ELF-1 (cell line): ENCODE measurements at places on chromosomes 6 and 20.

GRCh38 chr6:18600255-18600654 lies 213.1 kb downstream of the RNF144B start:
- peak; percentile 90 for DNase-seq

DNA sequence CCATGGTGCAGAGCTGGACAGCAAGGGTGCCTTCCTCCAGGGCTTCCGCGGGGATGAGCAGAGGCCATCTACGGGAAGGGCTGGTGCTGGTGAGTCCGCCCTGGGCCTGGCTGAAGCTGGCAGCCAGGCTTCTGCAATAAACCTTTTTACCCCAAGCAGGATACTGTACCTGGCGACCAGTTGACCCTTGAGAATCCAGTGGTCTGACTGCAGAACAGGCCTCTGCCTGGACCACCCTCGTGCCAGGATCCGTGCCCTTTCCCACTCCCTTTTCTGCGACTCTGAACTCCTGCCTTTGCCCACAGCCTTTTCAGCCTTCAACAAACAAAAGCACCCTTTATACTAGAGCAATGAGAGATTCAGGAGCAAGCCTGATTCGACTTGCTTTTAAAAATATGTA lies 18.9 kb downstream of the CDH26 start:
- DNase-seq, result no peak

- no peak for DNase-seq
These were observed 46.7 kb upstream of the RALGAPA2 start for GRCh38 chr20:20759132-20759531.

DNA sequence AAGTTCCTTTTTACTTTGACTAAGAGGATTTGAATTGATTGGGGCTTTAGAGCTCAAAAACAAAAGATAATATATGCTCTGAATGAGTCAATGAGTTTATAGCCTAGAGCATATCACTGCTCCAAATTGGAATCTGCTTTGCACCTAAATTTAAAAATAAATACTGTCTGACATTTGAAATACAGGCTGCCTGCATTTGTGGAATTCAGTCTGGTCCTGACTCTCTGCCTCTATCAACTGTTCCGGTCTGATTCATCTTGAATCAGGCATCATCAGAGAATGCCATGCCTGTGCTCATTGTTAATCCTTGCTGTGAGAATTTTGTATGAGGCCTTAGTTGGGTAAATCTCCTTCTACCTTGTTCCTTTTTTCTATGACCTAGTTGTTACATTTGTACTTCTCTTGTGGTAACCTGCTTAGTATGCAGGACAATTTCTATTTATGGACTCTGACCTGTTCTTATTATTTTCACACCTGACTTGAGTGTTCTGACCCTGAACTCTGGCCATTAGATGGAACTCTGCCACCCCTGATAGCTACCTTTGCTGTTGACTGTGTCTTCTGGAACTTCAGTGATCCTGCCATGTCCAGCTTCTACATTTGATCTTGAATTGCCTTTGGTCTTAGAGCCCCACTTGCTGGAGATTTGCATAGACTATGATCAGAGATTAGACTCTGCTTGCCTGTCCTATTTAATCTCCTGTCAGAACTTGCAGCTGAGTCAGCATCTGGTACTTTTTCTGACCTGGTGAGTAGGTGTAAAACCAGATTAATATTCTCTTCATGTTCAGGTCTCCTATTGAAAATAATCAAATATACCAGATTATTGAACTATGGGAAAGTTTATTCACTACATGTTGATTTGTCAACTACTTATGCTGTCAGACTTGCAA lies 442.7 kb upstream of the HS3ST5 start:
- DNase-seq, result no peak

DNA sequence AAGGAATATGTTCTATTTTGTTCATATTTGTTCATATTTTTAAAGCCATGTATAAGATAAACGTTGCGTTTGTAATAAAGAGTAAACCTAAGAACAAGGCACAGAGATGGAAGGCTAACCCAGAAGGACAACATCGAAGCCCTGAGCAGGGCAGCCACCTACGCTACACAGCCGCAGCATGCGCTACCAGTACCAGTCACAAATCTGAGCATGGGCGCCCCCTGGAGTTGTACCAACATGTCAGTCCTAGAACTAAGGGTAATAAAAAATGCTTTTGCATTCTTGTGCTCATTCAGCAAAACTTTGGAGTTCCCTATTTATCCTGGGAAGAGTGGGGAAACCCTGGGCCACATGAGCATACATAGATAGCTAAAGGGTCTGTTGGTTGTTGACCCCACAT lies 70.6 kb downstream of the PLEKHG1 start:
- no peak for DNase-seq

DNA sequence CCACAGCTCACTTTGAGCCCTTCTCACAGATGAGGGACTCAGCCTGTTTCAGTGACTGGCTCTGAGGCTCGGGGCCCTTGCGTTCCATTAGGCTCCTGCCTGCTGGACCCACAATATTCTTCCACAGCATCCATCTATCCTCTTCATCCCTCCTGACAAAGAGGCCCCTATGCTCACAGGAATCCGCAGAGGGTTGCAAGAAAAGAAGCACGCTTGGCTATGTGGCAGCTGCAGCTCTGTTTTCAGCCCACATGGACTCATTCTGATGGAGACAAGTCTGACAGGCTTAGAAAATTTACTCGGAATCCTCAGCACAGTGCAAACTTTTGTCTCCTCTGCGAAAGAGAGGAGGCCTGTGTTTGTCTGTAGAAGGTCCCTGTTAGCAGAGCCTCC lies 207.5 kb downstream of the SYNDIG1 start:
- no peak for DNase-seq

DNA sequence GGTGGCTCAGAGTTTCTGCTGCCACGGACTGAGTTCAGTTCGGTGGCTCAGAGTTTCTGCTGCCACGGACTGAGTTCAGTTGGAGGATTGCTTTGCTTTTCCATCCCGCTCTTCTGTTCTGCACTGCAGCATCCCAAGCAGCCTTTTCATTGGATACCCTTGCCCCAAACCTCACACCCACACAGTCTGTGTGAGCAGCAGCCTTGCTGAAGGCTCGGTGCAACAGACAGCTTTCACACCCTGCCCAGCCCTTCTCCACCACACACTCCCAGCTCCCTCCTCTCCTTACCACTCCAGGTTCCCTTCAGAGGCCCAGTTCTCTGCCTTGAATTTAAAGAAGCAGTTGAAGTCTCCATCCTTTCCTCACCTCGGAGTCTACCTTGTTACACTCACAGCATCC lies 52.5 kb upstream of the CHD6 start:
- no peak for DNase-seq

DNA sequence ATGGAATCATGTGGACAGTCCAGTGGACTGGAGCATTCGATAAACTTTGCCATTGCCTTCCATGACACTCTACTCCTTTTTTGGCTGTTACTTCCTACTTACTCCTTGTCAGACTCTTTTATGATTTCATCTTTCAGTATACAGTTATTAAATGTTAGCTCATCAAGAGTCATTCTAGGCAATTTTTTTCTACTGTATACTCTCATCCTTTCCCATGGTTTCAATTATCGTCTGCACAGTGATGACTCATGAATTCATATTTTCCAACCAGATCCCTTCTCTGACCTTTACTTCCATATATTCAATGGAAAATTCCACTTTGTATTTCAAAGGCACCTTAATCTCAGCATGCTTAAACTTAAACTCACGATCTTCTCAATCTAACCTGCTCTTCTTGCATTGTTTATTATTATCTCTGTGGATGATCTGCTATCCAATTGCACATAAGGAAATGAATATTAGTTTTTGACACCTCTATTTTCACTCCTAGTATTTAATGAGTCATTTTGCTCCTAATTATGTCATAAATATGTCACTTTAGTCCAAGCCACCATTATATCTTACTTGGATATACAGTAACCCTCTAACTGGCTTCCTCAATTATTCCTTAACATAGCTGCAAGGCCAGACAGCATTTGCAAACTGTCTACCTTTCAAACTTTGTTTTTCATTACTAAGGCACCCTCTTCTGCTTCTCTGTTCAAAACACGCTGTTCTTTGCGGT lies 427.5 kb downstream of the PHF3 start:
- no peak for DNase-seq

DNA sequence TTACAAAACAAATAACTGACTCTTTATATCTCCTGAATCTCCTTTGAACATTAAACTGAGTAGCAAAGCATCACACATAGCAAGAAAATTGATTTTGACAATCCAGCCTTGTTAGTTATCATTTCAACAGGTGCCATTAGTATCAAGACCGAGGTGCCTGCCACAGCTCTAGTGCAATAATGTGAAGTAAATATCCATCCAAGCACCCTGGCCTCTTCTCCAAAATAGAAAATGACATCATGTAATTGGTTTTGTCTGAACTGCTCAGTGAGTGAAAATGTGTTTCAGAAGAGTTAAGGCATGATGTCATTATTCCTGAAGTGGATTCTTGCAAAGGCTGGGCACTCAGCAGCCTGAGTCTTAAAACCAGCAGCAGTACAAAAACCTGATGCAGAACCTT lies 341.4 kb downstream of the PLCB1 start:
- DNase-seq, result no peak

DNA sequence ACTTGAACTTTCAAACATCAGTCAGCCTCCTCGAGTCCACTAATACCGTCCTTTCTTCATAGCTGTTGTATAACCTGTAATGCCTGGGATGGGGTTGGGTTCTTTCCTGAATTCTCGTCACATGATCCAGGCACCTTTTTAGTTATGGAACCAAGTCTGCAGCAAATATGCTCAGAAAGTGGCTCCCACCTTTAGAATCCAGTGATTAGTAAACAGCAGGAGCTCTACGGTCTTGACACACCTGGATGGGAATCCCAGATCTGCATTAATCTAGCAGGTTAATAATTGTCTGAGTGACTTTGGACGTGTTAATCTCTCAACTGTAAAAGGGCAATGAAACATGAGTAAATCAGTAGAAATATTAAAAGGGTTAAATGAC lies 729 bp upstream of the ZHX3 start:
- DNase-seq, result no peak

DNA sequence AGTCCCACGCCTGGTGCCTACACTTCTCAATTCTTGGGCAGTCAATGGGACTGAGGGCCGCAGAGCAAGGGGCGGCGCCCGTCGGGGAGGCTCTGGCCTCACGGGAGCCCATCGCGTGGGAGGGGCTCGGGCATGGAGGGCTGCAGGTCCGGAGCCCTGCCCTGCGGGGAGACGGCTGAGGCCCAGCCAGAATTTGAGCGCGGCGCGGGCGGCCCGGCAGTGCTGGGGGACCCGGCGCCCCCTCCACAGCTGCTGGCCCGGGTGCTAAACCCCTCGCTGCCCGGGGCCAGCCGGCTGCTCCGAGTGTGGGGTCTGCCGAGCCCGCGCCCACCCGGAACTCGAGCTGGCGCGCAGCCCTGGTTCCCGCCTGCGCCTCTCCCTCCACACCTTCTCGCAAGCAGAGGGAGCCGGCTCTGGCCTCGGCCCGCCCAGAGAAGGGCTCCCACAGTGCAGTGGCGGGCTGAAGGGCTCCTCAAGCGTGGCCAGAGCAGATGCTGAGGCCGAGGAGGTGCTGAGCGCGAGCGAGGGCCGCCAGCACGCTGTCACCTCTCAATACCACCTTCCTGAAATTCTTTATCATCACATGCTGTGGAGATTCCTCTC lies 58.5 kb downstream of the BAK1 start:
- peak; percentile 76 for DNase-seq

GRCh38 chr6:33114406-33114805 lies 38.6 kb downstream of the HLA-DPB1 start:
- no peak for DNase-seq

GRCh38 chr6:157831018-157831369 lies 7.9 kb downstream of the SNX9 start:
- DNase-seq, result no peak

DNA sequence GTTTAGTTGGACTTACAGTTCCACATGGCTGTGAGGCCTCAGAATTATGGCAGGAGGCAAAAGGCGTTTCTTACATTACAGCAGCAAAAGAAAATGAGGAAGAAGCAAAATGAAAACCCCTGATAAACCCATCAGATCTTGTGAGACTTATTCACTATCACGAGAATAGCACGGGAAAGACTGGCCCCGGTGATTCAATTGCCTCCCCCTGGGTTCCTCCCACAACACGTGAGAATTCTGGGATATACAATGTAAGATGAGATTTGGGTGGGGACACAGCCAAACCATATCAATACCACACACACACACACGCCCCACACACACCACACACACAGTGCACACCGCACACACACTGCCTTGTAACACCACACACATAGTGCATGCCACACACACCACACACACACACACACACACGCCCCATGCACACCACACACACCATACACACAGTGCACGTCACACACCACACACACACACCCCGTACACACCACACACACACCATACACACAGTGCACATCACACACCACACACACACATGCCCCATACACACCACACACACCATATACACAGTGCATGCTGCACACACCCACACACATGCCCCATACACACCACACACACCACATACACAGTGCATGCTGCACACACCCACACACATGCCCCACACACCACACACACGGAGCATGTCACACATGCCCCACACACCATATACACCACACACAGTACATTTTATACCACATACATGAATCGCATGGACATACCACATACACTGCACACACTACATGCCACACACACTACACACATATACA lies 310.5 kb downstream of the TAF4 start:
- DNase-seq, result no peak

- DNase-seq, result no peak
These were observed 213.8 kb upstream of the ZFP64 start for GRCh38 chr20:52405417-52405816.

- DNase-seq, result no peak
These were observed 154.5 kb downstream of the CFAP61 start for GRCh38 chr20:20206788-20207187.

DNA sequence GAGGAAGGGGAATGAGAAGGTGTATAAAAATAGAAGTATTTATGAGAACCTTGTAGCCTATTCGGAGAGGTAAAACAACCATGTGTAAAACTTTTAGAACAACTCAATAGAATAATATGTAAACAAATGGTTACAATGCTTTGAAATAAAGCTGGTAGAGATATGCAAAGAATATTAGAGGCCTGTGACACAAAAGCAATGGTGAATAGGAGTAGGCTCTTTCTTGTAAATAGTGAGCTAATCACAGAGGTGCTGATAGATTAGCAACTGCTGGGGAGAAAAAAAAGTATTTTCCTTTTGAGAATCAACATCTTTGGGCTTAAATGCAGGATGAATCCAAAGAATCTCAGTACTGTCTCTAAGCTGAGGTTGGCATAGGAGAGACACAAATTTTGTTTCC lies 7.0 kb downstream of the TMEM200A start:
- no peak for DNase-seq

GRCh38 chr20:24948939-24949679 lies at the start of gene CST7:
CST7 (plus strand) TSS chr20:24949269; CDS start chr20:24949506, 237 bp downstream.
- DNase-seq, result no peak

DNA sequence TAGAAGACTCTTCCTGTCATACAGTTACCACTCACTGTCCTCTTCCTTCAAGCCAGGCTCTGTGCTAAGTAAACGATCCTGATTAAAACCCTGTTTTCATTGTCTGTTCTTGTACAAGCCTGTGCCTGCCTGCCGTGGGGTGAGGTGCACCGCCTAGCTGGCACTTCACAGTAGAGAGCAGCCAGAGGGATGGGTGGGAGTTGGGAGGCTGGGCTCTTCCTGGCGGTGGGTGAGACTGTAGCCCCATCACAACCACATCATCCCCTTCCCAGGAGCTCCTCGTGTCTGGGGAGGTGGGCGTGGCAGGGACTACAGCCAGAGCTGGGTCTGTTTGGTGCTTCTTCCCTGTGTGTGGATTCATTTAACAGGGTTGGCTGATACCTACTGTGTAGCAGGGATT lies 382.0 kb downstream of the TAF4 start:
- DNase-seq, result no peak
